ENCODE measurements at places on chromosomes 3 and 15.

DNA sequence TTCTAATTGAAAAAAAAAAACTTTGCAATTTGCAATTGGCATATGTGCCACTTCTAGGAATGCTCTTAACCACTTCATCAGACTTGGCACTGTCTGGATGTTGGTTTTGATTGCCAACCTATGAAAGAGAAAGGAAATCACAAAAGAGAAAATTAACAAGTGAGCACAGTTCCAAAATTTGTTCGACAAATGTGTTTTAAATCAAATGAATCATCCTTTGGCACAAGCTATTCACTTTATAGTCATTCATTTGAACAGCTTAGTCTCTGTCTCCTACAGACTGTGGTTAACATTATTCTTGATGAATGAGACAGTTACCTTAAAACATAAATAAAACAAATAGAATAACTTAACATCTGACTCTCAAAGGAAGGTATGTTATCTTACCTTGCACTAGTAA is 265.0 kb downstream of the EPHA3 start:
- DNase-seq, result no peak

- DNase-seq, result no peak
Observed at GRCh38 chr15:77027111-77027696, 32.3 kb downstream of the PSTPIP1 start.

DNA sequence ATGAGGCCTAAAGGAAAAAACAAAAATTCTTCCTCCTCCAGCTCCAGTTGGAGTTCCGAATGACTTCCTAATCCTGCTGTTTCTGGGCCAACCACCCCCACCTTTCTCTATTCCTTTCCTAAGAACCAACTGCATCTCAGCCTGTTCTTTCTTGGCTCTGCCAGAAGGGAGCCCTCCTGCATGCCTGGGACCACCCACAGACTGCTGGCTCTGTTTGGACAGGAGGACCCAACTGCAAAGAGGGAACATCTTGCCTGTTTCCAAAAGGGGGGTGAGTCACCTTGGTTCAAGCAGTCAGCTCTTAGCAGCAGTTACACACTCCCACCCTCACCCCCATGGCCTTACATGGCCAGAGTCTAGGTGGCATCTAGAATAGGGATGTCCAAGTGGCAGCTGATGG is 116.0 kb upstream of the PRICKLE2 start:
- no peak for DNase-seq

- no peak for DNase-seq
Observed at GRCh38 chr3:50132421-50133282, 22.5 kb upstream of the SEMA3F start.

- DNase-seq, result no peak
Observed at GRCh38 chr15:70088455-70088854, 9.3 kb downstream of the TLE3 start.

- no peak for DNase-seq
Observed at GRCh38 chr3:40731445-40731844, 206.7 kb downstream of the ZNF621 start.

DNA sequence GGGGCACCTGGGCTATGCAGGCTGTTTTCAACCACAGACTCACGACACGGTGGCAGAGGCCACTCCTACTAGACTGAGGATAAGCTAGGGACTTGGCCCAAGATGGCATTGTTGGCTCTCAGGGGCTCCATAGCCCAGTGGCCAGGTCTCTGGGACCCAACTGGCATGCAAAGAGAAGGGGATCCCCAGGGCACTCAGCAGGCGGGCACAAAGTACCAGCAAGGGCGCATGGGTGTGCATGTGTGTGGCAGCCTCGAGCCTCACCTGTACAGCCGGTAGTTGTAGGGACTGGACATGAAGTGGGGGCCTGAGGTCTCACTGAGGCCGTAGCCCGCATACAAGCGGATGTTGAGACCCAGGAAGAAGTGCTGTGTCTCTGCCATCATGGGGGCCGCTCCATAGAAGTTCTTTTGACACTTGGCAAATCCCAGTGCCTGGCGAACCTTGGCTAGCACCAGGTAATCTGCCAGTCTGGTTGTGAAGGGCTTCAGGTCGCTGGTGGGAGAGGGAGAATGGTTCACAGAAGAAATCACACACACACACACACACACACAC is 30.2 kb downstream of the IDH3A start:
- no peak for DNase-seq

DNA sequence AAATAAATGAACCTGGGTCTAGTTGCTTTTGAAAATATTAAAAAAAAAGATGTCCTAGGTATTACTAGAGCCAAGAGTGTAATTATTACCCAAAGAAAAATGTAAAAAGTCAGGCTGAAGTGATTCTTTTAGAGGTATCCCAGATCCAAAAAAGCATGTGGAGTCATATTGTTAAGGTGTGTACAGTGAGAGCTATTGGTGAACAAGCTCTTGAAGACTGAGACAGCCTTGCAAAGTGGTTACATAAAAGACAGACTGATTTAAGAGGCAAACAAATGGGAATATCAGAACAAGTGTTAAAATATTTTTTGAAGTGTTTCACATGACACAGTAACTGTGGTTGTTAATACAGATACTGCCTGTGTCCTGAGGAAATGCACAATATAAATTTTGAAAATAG is 624.5 kb downstream of the PLOD2 start:
- no peak for DNase-seq

DNA sequence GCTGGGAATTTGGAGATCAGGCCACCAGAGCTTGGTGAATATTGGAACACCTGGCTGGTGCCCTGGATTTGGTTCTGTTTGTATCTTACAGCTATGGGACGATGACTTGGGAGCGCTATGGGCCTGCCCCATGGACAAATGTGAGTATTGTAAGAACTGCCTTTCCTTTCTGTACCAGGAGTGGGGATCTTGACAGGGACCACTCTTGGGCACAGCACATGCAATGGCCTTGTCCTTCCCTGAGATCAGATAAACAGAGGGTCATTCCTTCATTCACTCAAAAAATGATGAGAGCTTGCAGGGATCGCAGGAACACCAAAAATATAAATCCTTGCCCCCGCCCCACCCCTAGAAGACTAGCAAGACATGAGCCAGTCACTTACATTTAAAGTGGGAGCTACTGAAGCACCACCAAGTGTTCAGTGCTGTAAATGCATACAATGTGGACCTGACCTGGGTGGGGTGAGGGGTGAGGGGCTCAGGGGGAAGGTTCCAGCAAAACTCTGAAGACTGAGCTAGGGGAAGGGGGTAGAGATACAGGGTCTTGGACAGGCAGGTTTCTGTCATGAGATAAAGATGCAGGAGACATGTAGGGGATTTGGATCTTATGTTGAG is 2.7 kb upstream of the CRELD1 start:
- peak; percentile 91 for DNase-seq

DNA sequence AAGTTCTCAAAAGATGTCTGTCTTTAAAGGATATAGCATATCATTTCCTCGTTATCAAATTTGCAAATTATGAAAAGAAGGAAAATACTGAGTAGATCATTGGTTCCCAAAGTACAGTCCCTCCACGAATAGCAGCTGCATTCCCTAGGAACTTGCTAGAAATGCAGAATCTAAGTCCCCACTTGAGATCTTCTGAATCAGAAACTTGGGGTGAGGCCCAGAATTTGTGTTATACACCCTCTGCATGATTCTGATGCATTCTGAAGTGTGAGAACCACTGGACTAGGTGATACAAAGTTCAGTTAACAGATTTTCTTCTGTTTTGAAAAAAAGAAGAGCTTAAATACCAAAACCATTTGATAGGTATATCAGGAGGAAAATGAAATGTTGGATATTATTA is 77.1 kb downstream of the SLC25A26 start:
- DNase-seq, result no peak

DNA sequence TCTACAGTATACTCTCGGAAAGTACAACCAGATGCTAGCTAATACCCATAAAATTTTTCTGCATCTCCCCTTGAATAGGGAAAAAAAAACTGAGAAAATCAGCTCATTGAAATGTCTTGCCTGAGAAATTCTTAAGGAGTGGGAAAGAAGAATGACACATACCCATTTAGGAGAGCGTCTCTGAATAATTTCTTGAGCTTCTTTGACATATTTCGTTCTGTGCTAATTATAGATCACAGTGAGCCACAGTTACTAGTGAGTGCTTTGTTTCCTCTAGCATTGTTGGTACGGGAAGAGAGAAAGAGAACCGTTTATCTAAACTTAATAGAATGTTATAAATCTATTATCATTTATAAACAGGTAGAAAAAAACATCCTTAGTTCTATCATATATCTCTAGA is 588.4 kb downstream of the UNC13C start:
- no peak for DNase-seq

Measured in HuH-7 (cell line).